ENCODE measurements at places on chromosomes 13 and 19.
A peak's percentile ranks its signal among the peaks of the same experiment; 100 is the strongest.

DNA sequence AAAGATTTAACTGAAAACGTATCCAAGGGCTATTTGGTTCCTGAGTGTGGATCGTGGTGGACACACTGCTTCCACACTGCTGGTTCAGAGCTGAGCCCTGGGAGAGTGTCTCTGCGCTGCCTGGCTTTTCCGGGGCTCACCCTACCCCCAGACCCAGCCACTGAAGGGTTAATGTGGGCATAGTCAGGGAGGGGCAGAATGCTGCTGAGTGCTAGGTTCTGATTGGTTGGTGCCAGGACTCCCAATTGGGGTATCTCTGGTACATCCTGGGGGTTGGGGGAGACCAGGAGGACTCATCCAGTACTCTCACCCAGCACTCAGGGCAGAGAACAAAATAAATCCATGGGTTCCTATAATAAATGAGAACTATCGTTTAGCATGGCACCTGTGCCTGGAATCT, 142.3 kb downstream of the CACNA1A start:
- no peak for DNase-seq

DNA sequence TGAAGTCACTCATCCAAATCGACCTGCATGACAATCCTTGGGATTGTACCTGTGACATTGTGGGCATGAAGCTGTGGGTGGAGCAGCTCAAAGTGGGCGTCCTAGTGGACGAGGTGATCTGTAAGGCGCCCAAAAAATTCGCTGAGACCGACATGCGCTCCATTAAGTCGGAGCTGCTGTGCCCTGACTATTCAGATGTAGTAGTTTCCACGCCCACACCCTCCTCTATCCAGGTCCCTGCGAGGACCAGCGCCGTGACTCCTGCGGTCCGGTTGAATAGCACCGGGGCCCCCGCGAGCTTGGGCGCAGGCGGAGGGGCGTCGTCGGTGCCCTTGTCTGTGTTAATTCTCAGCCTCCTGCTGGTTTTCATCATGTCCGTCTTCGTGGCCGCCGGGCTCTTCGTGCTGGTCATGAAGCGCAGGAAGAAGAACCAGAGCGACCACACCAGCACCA, 5.9 kb downstream of the SLITRK5 start:
- DNase-seq: no peak

GRCh38 chr19:21604351-21604926, 99.0 kb downstream of the ZNF429 start:
- DNase-seq: peak; percentile 24

DNA sequence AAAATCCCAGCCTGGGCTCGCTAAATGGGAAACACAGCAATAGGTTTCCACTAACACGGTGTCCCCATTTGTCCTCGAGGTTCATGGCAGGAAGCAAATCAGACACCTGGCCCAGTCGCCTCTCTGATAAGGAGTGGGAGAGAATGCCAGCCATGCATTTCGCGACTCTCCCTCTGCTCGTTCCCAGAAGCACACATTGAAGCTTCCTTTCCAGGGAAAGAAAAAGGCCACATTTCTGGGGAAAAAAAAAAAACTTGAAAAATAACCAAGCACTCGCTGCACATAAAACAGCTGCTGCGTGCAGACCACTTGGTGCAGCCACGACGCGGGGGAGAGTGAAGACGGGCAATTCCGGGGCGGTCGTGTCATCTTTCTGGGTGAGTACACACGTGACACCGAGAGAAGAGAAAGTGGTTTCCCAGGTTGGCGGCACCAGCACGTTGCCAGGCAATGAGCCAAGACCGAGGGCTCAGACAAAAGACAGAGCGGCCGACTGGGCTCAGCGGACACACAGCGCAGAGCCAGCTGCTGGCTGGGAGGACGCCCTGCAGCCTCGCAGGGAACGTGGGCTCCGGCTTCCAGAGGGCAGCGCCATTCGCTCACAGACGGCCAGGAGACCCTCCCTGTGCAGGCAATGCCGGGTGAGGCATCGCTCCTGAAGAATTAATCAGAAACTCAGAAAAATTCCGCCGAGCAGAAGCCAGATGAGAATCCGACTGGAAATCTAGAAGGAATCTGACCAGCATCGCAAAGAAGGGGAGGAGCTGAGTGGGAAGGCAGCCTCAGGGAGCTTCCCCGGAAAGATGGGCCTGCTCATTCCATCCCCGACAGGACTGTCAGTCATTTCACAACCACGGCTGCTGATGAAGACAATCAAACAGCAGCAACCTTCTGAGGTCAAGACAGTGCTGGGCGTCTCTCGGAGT, 83.2 kb upstream of the IRS2 start:
- DNase-seq: peak; percentile 56

DNA sequence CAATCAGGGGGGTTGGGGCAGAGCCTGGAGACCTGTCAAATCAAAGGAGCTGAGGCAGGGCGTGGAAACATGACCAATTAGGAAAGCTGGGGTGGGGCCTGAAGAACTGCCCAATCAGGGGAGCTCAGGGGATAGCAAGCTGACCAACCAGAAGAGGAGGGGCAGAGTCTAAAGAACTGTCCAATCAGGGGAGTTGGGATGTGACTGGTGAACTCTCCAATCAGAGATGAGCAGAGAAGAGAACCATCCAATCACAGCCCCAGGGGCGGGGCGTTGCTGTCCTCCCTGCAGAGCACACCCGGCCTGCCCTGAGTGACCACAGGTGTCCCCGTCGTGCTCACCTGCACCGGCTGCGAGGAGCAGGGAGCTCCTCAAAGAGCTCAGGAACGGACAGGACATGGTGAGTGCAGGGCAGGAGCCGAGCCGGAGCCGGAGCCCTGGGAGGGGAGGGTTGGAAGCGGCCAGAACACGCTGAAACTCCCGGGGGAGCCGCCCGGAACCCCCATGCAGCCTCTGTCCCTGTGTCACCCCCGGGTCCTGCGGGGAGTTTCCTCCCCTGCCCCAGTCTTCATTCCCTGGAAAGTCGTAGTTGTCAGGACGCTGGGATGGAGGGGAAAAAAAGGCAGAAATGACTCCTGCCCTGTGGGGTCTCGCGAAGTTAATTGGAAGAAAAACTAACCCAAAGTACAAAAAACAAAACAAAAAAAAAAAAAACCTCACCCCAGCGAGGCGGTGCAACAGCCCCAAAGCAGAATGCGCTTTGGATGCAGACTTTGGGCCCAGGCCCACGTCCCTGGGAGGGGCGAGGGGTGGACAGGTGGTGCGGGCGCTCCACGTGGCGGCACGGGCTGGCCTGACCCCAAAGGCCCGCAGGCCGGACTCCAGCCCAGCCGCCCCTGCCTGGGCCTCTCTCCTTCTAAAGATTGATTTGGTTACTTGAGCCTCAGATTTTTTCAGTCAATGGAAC, at the start of gene ZNF556:
TSS of gene ZNF556 (plus strand) at position 311 of the 967 bp plus-strand sequence. CDS start at position 398, 87 bp downstream.
- DNase-seq: no peak

GRCh38 chr13:95656386-95657015, 12.0 kb upstream of the DZIP1 start:
- no peak for DNase-seq

- DNase-seq: no peak
Observed at GRCh38 chr13:44855860-44856259, 133.4 kb downstream of the NUFIP1 start.

GRCh38 chr13:109644956-109645355, 141.4 kb downstream of the IRS2 start:
- no peak for DNase-seq

GRCh38 chr13:42215578-42216421, 56.2 kb upstream of the AKAP11 start:
- DNase-seq: peak; percentile 46

- DNase-seq: no peak
Observed at GRCh38 chr13:35888981-35889380, 242.2 kb downstream of the DCLK1 start.

DNA sequence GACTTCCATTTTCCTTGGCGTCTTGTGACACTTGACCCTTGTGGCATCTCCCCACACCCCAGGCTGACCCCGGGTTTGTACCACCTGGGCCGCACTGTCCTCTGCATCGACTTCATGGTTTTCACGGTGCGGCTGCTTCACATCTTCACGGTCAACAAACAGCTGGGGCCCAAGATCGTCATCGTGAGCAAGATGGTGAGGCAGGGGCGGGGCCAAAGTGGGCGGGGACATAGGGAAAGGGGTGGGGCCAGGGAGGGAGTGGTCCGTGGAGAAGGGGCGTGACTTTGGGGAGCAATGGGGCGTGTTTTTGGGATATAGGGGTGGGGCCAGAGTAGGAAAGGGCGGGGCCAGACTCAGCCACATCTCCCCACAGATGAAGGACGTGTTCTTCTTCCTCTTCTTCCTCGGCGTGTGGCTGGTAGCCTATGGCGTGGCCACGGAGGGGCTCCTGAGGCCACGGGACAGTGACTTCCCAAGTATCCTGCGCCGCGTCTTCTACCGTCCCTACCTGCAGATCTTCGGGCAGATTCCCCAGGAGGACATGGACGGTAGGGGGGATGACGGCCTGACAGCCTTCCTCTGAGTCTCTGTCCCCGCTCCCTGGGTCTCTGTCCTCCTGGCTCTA, 42.8 kb downstream of the TRPM4 start:
- no peak for DNase-seq

DNA sequence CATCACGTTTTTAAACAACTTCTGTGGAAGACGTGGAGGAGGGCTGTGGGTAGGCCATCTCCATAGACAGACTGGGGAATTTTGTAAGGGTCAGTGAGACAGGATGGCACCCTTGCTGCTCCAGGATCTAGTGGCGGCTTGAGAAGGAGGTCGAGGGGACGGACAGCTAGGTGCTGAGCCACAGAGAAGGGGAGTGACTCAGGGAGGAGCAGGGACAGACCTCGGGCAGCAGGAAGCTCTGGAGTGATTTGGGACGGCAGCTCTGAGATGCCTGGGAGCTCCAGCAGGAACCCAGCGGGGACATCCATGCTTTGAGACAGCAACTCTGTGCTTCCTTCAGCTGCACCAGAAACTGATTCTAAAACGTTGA, 169.1 kb upstream of the SOX1 start:
- no peak for DNase-seq

DNA sequence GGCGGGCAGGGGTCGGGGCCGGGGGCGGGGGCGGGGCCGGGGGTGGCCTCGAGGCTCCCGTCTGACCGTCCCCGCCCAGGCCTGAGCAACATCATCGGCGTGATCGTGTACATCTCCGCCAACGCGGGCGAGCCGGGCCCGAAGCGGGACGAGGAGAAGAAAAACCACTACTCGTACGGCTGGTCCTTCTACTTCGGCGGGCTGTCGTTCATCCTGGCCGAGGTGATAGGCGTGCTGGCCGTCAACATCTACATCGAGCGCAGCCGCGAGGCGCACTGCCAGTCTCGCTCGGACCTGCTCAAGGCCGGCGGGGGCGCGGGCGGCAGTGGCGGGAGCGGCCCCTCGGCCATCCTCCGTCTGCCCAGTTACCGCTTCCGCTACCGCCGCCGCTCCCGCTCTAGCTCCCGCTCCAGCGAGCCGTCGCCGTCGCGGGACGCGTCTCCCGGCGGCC, 9.4 kb upstream of the CACNG6 start:
- no peak for DNase-seq

GRCh38 chr13:29679396-29680053, 84.0 kb upstream of the SLC7A1 start:
- DNase-seq: no peak
